Breast epithelium (tissue), 4 donors: ENCODE measurements at places on chromosomes 3 and 15. TPM values are rescaled to one million over a fixed set of nuclear protein-coding genes. Genes with fewer than 3 reads are reported as not detected.

SPATA12 gene
- total RNA-seq = not detected

UBAP1L gene
- 7.2 TPM for total RNA-seq

GRCh38 chr3:181929501-181929900, 217.8 kb downstream of the SOX2 start:
- H3K27ac ChIP-seq = no peak overlapping the region
- no peaks in the 10 kb centered on the region for H3K36me3 ChIP-seq
- H3K4me1 ChIP-seq = no peaks in the 10 kb centered on the region
- DNase-seq = no peak
- H3K4me3 ChIP-seq = no peak overlapping the region
- no peaks in the 10 kb centered on the region for H3K27me3 ChIP-seq

FOXL2NB gene
- total RNA-seq = 0.33 TPM

GRCh38 chr3:57998366-57999283, 9.6 kb upstream of the FLNB start:
- H3K4me1 ChIP-seq = no peaks in the 10 kb centered on the region
- H3K27me3 ChIP-seq = no peaks in the 10 kb centered on the region
- H3K36me3 ChIP-seq = no peaks in the 10 kb centered on the region
- no peak for DNase-seq
- peak overlapping the region; percentile 25 for H3K4me3 ChIP-seq
- H3K27ac ChIP-seq = peak overlapping the region; percentile 54

GRCh38 chr3:190081389-190081788, 39.3 kb downstream of the P3H2 start:
- no peaks in the 10 kb centered on the region for H3K4me1 ChIP-seq
- no peaks in the 10 kb centered on the region for H3K27me3 ChIP-seq
- DNase-seq = no peak
- no peaks in the 10 kb centered on the region for H3K36me3 ChIP-seq

CCDC13 gene
- 2.9 TPM for total RNA-seq

DNA sequence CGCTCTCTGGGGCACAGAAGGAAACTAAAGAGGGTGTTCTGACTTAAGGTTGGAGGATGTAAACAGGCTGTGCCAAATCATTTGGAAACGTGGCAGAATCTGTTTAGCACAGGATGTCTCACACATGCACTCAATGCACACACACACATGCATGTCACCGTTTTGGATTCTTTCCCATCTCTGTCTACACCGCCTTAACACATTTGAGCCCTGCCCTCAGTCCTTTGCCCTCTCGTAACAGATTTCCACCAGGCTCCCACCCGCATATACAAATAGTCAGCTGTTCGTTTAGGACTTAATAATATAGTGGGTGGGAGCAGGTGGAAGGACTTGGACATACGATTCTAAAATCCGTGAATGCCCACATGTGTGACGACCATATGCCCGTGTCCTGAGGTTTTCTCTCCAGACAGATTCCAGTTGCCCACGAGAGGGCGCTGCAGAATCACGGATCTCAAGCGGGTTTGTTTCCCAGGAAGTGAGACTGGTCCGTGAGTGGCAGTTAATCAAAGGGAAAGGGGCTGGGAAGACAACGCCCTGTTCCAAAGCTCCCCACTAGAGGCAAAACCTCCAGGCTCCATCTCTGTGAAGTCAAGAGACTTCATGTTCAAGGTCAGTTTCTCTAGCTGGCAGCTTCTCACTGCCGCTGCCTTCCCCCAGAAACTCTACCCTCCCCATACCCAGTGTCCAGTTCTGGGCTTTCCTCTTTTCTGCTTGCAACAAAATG, 44.5 kb downstream of the NOX5 start:
- no peaks in the 10 kb centered on the region for H3K36me3 ChIP-seq
- no peak overlapping the region for H3K4me3 ChIP-seq
- no peaks in the 10 kb centered on the region for H3K4me1 ChIP-seq
- no peaks in the 10 kb centered on the region for H3K27me3 ChIP-seq

DNA sequence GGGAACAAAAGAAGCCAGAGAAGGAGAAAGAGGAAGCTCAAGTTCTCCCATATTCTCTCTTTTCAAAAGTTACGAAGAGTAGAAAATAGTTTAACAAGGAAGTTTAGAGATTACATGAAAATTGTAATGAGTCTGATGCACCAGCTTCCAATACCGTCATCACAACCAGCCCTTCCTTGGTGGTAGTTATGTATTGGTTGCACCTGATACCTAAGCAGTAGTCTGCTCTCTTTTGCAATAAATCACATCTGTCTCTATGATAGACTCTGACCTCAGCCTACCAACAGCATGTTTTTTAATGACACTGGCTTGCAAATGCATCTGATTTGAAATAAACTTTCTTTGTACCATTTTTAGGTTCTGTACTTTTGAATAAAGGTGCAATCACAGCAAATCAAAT, 575.8 kb downstream of the FHIT start:
- H3K36me3 ChIP-seq = no peaks in the 10 kb centered on the region
- H3K4me1 ChIP-seq = no peaks in the 10 kb centered on the region
- no peak overlapping the region for H3K27ac ChIP-seq
- no peak overlapping the region for H3K4me3 ChIP-seq
- no peaks in the 10 kb centered on the region for H3K27me3 ChIP-seq
